Suppressor macrophage (primary cell): ENCODE measurements at places on chromosomes 11 and 22.
A peak's percentile ranks its signal among the peaks of the same experiment; 100 is the strongest.

GRCh38 chr11:12973528-12974181 is 35.5 kb upstream of the RASSF10 start:
- DNase-seq, result no peak

GRCh38 chr11:71248251-71248570 is 4.2 kb downstream of the SHANK2 start:
- no peak for DNase-seq

DNA sequence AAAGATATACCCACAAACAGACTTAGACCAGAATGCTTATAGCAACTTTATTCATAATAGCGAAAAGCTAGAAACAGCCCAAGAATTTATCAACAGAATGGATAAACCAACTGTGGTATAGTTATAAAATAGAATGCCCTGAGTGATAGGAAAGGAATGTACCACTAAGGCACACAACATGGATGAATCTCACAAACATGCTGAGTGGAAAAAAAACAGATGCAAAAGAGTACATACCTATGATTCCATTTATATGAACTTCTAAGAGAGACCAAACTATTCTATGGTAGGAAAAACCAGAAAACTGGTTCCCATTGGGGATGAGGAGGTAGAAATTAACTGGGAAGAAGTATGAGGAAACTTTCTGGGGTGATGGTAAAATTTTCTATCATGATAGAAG is 40.4 kb upstream of the GRIK4 start:
- DNase-seq, result no peak

GRCh38 chr11:135075740-135076139 is 663.7 kb upstream of the B3GAT1 start:
- DNase-seq, result peak; percentile 58

DNA sequence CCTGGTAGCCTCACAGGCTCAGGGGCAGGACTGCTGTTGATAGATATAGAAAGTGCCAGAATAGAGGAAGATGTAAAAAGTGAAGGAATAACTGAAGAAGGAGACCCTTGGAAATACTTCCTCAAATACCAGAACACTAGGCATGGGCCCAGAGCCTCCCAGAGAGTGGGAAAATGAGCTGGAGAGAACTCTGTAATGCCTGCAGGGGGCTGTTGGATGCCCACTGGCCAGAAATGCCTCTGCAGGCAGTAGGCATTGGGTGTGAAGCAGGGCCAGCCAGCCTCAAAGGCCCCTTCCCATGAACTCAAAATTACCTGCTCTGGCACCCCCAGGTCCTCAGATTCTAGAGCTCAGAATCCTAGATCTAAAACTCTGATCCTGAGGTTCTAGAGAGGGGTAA is 15.1 kb downstream of the P2RY2 start:
- peak; percentile 26 for DNase-seq

- no peak for DNase-seq
Measured at GRCh38 chr22:17866621-17867020, 92.4 kb upstream of the BID start.

DNA sequence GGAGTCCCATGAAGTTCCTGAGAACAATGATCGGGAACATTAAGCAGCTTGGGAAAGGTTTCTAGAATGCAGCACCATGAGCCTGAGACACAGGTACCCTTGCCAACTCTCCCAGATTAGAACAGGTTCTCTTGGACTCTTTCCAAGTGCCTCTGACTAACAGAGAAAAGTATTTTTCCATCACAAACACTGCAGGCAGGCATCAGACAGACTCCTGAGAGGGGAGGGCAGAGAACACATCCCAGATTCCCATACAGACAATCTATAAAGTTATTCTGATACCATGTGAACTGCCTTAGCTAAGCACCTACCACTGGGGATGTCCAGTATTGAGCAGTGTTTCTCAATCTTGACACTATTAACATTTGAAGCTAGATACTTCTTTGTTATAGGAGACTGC is 27.3 kb downstream of the SERGEF start:
- DNase-seq, result no peak

DNA sequence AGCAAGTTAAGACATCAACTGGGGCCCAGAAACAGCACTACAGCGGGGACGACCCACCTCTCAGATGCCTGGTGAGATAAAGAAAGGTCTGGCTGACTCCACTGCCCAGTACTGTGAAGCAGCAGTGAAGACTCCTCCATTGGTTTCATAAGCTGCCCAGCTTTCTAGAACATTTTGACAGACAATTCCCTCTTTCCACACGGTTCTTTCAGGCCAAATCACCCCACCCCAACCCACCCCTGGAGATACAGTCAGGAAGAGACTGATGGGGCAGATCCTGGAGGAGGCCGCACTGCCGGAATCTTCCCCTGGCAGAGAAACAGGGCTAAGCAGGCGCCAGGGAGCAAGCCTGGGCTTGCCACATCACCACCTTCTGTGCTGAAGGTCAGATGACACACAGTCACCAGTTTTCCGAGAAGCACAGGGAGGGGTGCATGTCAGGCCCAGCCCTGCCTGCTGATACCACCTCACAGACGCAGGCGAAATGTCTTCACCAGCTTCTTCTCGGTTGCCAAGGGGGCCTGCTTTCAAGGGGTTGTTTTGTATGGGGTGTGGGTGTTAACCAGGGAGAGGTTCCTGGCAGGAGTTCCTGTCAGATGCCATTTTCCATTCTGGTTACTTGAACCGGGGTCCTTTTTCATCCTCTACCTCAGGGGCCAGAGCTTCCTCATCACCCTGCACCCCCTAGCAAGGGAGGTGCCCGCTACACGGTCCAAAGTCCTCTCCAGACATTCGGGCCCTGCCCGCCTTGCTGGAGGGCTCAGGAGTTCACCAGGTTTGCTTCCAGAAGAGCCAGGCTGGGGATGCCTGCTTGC is 1.4 kb upstream of the NEAT1 start:
- peak; percentile 97 for DNase-seq

DNA sequence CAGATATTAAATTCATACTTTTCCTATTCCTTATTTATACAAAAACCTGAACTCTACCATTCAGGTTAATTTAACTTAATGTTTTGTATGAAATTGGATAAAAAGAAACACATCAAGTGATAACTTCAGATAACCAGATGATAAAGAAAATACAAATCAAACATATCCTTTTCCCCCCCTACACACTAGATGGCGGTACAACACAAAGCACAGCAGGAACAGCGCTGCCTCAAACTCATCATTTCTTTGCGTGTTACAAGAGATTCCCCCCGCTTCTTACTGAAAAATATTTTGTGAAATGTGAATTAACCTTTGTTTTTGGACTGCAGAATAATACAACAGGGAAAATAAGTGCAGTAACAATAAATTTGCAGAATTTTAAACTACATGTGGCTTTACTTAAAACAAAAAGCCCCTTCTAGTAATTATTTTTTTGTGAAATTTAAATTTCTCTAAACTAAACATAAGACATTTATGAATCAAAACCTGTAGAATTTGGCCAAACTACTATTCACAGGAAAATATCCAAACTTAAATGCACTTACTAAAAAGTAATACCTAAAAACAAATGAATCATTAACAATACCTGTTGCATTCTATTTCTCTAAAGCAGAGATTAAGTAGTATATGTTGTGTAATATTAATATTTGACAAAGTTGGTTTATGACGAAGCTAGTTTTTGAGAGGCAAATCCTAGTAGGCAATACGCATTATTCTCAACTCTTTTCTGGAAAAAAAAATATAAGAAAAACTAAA is 74.4 kb downstream of the ARHGAP32 start:
- DNase-seq, result peak; percentile 59

DNA sequence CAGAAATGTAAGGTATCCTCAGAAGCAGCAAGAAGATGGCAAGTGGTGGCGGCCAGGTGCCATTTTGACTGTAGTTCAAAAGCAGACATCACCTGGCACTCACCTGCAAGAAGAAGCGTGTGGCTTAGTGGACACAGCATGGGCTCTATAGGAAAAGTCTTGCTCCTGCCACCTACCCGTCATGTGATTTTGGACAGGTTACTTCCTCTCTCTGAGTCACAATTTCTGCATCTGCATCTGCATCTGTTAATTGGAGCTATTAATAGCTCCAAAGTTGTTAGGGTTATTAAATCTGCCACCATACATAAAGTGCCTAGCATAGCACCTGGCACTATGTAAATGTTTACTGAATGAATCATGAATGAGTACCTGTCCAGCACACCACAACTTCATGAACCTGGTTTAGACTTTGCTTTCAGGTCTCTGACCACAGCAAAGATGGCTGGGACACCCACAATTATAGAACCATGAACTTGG is 16.8 kb downstream of the RAB30 start:
- DNase-seq, result no peak

DNA sequence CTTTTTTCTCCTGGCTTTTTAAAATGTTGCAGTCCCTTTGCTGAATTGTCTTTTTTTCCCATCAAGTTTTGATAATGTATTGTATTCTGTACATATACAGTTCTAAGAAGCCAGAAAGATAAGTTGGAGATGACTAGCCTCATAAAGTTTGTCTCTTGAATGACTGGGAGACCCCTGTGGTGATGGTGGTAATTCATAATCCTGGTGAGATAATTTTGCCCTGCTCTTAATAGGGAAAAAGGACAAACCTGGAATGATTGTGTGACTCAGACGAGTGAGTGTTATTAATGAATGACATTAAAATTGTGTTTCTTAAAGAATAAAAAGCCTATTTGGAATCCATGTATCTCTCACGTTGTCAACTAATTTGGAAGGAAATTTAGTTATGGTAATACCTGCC is 1.2 kb downstream of the HIKESHI start:
- DNase-seq, result no peak

- no peak for DNase-seq
Measured at GRCh38 chr22:49351761-49352227, 475.9 kb downstream of the BRD1 start.

DNA sequence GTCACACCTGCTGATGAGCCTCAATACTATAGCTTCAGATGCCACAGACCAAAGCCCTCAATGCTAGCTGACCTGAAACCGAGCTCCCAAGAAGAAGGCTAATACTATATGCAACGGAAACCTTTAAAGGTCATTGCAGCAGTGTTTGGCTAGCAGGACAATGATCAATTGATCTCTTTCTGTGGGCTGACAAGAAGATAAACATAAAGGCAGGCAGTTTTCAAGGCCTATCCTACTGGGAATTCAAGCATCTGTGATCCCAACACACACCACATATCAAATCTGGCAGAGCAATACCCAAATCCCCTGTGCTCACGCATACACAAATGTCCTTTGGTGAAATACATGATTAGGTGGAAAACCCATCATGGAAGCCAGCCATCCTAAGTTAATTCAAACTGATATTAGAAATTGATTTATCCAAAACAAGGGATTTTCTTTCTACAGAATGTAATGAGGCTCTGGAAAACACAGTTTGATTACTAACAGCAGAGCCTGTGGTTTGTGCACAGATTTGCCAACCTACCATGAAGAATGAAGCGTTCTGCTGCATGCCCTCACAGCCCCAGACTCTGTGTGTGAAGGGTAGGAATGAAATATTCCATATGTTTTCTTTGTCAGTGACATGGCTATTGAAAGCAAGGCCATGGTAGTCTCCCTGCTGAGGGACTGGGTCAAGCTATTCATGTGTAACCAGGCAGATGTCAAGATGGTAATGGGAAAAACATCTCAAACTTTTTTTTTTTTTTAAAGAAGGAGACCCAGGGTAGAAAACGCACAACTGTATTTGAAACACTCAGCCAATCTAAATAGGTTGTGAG is 12.2 kb downstream of the LGR4 start:
- no peak for DNase-seq

GRCh38 chr22:38940811-38941384 is 16.5 kb upstream of the APOBEC3A start:
- peak; percentile 19 for DNase-seq

GRCh38 chr11:72040491-72041363 is 39.6 kb downstream of the NUMA1 start:
- DNase-seq, result peak; percentile 86

DNA sequence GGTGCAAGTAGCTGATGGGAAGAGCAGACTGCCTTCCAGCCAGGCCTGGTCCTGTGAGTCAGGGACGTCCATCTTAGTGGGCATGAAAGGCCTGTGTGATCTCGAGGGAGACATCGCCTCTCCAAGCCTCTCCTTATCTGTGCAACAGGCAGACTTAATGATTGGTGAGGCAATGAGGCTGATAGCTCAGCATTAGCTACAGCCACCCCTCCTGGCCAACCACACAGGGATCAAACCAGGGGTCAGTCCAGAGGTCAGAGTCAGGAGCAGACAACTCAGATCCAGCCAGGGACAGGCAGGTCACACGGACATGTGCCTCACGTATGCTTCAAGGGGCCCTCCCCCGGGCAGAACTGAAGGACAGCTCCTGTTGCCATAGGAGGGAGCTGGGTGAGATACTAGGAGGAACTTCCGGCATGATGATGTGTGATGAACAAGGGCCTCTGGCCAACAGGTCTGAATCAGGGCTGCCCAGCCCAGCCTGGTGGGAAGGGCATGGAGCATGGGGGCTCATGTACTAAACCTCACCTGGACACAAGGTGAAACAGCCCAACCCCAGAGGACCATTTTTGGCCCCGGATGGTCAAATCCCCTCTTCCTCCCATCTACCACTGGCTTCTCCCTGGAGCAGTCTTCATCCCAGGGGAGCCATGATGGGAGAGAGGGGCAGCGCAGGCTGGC is 2.8 kb upstream of the APOC3 start:
- DNase-seq, result no peak

- no peak for DNase-seq
Measured at GRCh38 chr11:99383648-99384245, 363.0 kb downstream of the CNTN5 start.

DNA sequence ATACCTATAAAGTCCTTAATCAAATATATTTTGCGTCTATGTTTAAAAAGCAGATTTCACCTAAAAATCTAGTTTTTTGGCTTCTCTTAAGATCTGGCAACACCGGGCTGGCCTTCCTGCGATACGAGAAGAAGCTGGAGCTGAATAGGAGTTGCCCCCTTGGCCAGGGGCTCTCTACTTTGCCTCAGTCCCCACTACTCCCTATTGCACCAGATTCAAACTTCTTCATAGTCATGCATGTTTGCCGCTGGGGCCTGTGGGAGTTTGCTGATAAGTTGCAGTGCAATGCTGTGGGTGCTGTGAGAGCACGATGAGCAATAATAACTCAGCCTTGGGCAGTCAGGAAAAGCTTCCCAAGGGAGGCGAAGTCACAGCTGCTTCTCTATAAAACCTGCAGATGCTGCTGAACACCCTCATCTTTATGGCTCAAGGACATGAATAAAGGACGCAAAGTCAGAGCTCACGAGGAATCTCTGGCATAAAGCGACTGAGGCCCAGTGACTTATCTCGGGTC is 15.2 kb upstream of the EIF3D start:
- peak; percentile 32 for DNase-seq

GRCh38 chr22:31238057-31238456 is 26.0 kb downstream of the LIMK2 start:
- DNase-seq, result no peak

GRCh38 chr22:23784215-23784732 is 2.5 kb upstream of the SMARCB1 start:
- no peak for DNase-seq

DNA sequence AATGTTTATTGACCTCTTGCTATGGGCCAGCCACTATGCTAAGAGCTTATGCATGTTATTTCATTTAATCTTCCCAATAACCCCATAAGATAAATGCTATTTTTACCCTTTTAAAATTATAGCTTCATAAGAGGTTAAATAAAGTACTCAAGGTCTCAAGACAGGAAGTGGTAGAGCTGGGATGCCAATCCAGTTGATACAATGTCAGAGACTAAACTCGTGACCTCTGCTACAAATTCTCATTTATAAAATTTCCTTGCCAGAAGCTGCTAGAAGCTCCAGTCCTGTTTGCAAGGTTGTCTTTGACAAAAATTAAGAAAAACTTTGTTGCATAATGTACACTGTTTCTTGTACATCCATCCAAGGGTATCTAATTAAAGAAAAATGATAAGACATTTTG is 265.9 kb upstream of the MPPED2 start:
- DNase-seq, result no peak
